ENCODE measurements at places on chromosomes 2 and 18. TPM values are rescaled to one million over a fixed set of nuclear protein-coding genes. Genes with fewer than 3 reads are reported as not detected.

Gene STPG4
- total RNA-seq: 0.16 TPM

GRCh38 chr2:238425979-238426567, 654 bp upstream of the ASB1 start:
- ATAC-seq: peak; percentile 25

DNA sequence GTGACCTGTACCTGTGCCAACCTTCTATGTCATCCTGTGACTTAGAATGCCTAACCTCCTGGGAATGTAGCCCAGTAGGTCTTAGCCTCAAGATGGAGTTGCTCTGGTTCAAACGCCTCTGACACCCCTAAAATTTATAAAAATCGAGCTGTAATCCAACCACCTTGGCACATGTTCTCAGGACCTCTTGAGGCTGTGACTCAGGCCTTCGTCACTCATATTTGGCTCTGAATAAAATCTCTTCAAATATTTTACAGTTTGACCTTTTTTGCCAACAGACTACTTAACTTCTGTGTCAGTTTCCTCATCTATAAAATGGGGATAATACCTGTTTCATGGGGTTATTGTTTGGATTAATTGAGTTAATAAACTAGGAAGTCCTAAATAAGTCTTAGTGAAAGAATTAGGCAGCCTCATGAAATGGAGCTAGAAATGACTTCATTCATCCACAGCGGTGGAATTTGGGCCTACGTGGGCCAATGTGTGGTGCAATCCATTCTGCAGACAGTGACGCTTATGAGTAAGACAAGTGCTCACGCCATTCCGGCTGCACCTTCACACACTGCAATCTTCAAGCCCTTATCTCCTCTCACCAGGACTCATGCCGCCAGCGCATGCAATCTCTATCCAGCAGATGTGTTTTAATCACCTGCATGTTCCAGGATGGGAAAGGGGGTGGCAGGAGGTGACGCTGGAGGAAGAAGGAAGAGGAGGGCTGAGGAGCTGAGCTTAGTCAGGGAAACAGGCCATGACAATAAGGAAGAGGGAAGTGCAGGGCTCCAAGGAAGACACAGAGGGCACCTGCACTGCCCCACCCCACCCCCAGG, 2.0 kb upstream of the UBE2F start:
- peak; percentile 51 for ATAC-seq

DNA sequence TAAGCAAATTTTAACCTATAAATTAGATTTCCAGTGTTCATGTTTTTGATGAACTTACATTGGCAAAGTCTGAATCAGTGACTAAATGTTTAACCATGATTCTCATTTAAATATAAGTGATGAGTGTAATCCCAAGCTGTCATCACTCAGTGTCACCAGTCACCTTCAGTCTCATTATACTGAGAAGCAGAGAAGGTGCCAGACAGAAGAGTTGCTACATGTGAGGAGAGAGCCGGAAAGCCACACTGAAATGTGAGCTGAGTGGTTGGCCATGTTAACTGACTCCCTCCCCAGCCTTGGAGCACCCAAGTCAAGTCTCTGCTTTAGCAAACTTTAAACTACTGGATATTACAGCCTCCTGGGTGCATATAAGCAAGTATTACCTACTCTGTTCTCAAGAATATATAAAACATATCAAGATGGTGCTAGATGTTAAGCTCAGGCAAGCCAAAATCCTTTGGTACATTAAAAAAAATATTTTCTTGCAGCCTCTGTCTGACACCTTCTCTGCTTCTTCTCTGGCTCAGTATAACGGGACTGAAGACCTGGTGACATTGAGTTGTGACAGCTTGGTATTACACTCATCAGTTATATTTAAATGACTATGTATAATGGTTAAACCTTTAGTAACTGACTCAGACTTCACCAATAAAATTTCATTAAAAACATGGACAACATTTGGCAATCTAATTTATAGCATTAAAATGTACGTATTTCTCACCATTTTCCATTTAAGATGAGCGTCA, 75.8 kb upstream of the MAP3K20 start:
- peak; percentile 25 for ATAC-seq

Gene ALPI
- total RNA-seq: not detected

GRCh38 chr18:48843162-48843561, 107.6 kb downstream of the SMAD7 start:
- ATAC-seq: no peak

Gene SLC9A4
- total RNA-seq: 0.08 TPM

DNA sequence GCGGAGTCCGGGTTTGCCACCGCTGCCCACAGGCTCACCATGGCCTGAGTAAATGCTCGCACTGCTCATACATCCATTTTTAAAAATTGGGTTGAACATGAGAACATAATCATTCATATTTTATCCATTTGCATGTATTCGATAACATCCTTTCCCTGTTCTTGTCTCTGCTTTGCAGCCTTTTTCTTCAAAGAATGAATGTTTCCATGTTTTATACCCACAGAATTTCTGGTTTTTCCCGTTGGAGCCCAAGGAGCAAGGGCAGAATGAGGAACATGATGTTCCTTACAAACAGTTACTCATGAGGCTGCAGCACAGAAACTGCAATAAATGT, 146.5 kb downstream of the CCDC74A start:
- no peak for ATAC-seq

DNA sequence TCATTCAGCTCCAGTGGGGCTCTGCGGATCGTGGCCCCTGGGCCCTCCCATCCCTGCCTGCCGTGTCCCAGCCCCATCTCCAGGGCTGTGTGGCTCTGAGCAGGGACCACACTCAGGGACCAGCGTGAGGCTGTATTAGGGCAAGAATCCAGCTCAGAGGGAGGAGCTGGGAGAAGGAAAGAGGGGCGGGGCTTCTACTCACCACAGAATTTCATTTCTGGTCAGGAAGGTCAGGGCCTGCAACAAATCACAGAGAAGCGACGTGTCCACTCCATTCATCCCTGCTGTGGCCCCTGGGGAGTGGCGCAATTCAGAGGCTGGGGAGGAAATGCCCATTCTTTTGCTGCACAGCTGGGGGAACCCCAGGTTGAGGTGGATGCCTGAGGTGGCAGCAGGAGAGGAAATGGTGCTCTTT, 828 bp downstream of the CIB4 start:
- ATAC-seq: peak; percentile 38

Gene CRYGD
- total RNA-seq: not detected

Gene SOX11
- not detected for total RNA-seq

Gene SLC4A3
- total RNA-seq: 3.0 TPM

DNA sequence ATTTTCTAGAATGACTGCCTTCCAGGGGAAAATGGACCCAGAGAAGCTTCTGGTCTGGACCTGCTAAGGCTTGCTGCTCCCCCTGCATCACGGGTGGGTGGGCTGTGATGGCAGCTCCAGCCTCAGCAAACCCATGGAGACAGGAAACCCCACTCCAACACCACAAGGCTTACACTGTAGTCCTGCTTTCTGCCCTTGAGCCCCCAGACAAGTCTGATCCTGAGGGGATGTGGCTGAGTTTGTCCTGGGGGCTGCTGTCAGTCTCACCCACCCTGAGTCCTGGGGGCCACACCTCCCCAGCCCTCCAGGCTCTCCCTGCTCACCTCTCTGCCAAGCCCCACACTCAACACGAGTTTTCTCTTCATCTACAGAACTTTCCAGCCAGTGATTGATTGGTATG, 279.4 kb downstream of the EIPR1 start:
- ATAC-seq: no peak

Gene SH3BP4
- total RNA-seq: 10.7 TPM

GRCh38 chr18:33781429-33781828, 203.4 kb downstream of the ASXL3 start:
- no peak for ATAC-seq

DNA sequence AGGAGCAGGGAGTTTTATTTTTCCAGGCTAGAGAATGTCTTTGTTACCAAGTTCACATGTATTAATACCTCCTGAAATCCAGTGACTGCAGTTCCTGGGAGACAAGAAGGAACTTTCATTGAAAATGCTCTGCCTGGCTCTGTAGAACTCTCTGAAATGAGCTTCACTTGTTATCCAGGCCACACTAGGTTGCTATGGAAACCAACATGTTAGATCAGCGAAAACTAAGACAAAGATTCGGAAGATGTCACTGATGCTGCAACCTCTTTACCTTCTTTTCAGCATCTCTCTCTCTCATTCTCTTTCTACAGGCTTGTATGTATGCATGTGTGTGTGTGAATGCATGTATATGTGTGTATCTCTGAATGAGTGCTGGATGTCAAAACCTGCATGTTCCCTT, 218.5 kb downstream of the TRIB2 start:
- ATAC-seq: no peak

DNA sequence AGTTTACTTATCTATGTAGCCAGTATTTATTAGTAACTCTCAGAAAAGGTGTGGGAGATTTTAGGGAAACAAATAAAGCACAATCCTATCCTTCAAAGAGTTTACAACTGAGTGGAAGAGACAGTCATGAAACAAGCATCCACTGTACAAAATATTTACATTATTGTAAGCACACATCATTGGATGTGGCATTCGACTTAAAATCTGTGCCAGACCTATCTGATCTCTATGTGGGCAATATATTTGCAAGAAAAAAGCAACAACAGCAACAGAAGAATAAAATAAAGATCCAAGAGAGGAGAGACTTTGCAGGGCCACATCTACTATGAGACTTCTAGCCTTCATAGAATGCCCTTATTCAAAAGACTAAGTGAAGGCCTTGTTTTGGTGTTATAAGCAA, 882.1 kb upstream of the PIK3C3 start:
- no peak for ATAC-seq

DNA sequence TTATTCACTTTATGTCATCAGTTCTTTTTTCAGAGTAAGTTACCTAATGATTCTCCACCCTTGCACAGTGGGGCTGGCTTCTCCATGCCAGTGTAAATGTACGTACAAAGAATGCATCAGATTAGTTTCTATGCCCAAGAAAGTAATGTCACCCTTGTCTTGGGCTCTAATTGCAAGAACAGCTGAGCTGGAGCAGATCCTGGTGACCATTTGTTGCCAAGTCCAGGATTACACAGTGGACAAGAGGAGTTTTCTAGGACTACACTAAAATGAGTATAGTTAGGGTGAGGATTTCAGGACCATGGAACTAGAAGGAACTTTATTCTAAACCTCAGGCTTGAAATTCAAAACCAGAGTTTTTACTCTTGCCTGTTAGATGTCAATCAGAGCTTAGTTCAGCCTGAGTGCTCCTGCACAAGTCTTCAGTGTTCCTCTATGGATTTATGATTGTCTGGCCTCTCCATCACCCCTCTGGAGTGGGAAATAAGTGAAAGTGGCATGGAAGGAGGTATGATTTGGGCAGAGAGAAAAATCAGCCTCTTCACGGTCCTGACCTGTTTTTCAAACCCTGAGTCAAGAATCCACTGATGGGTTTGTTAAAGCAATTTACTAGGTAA, 29.8 kb downstream of the PCBP1 start:
- no peak for ATAC-seq

- no peak for ATAC-seq
Observed at GRCh38 chr2:80026040-80026729, 278.4 kb downstream of the LRRTM1 start.

DNA sequence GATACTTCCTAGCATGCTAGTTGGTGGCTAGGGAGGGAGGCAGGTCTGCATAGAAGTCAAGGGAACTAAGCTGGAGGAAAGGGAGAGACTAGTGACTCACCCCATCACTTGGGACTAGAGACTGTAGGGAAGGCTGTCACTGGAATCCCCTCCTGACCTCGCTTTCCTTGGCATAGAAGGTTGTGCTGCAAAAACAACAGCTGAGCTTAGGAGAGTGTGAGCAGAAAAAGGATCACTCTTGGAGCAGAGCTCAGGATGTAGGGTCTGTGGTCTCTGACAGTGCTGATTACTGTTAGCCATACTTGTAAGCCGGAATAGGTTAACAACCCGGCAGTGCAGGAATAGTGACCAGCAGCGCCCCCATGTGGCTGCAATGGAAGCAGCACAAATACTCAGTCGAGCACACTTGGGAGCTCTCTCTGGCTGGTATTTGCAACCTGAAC, 66.9 kb upstream of the SMAD2 start:
- no peak for ATAC-seq

DNA sequence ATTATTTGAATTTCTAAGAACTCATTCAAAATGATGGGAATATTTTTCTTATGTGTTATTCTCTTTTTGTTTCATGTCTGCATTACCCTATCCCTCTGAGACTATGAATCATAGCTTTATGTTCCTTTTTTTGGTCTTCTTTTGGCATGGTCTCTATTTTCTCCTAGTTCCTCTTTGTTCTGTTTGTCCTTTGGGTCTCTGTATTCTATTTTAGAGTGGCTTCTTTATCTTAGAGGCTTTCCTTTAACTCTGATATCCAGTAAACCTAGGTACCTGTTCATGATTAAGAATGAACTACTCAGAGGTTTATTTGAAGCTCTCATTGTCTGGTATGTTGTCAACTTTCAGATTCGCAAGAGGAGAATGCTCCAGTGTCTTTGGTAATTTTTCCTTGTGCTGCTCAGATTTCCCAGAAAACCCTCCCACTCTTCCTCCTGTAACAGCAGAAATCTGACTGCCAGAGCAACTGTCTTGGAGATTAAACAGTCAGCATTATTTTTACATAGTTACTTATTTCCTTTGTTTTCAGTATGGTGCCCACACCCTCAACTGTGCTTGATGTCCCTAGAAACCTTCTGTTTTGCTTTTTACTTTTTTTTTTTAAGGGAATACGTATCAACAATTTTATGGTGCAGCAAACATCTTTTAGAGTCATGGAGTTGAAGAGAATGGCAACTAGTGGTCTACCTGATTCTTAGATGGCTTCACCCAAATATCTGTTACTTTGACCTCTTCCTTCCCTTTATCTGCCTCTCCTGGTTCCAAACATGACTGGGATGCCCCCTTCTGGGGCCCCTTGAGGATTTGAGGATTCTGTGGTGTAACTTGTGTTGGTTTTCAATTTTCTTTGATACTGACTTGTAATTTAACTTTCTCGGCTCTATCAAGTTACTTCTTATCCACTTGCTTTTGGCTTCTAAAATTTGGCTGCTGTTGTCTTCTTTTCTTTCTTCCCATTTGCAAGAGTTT, 92.0 kb downstream of the DPP10 start:
- no peak for ATAC-seq

Gene TET3
- 18.8 TPM for total RNA-seq

- ATAC-seq: no peak
Observed at GRCh38 chr2:176526995-176527901, 258.0 kb downstream of the MTX2 start.

GRCh38 chr18:1573732-1574131, 669.1 kb downstream of the ADCYAP1 start:
- ATAC-seq: no peak

Measured in esophagus mucosa (tissue), 1 donor.